ENCODE measurements at places on chromosomes 12 and 14.
A peak's percentile ranks its signal among the peaks of the same experiment; 100 is the strongest.

GRCh38 chr14:103372552-103373304, 12.5 kb upstream of the MARK3 start:
- DNase-seq, result no peak

DNA sequence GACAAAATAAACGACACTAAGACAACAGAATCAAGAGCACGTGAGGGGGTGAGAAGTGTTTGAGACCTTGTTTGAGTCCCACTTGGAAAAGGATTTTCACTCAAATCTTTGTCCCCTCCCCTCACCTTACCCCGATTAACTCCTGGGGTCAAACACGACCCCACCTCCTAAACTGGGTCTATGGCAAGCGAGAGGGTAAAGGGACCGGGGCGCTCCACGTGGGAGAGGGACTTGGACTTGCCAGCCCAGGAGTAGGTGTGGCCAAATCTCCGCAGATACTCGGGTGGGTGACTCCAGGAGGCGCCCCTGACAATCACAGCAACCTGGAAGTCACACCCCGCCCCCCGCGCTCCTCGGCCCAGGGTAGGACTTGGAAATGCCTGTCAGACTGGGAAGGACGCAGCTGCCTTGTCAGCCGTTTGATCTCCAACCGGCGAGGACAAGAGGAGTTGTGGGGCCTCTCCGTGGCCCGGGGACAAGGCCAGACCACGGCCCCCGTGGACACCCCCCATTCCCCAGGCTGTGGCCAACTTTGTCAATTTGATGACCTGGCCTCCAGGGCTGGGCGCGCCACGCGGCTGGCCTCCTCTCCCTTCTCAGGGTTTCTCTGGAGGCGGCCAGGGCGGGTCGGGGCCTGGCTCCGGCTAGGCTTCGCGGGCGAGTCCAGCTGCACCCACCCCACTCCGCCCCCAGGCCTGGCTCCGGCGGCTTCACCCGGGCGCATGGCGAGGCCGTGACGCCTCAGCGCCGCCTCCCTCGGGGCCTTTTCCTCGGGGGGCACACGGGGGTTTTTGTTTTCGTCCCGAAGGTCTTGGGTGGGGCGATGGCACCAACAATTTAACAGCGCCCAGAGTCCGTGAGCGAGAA, 1.1 kb upstream of the BCL11B start:
- DNase-seq, result peak; percentile 32

GRCh38 chr12:9073076-9073475, 42.6 kb downstream of the A2M start:
- DNase-seq, result no peak

- no peak for DNase-seq
Measured at GRCh38 chr14:50363714-50364111, 33.0 kb downstream of the CDKL1 start.

GRCh38 chr14:24437020-24437735, 5.4 kb downstream of the SDR39U1 start:
- no peak for DNase-seq
